ENCODE measurements at places on chromosomes 6 and 20.

DNA sequence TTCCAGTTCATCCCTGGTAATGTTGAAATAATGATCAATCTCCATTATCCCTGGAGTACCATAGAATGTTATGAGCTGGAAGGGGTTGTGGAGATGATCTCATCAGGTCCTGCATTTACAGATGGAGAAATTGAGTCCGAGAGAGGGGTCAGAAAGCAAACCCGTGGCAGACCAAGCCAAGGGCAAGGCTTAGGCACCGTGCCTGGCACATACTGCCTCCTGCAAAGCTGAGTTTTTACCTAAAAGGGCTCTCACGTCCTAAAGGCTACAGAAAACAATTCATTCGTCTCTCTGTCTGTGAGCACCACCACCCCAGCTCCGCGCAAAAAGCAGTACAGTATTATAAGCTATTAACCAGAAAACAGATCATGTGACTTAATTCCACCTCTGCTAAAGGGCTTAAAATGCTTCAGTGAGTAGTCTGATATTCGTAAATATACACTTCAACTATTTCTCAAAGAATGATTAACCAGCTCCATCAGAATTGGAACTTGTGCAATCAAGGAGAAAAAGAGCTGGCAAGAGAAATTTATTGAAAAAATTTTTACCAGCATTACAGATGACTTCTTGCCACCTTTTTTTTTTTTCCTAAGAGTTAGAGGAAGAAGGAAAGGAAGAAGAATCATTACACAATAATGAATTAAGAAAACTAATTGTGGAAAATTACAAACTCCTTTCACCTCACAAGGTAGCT is 3.4 kb upstream of the PARD6B start:
- no peak for DNase-seq

DNA sequence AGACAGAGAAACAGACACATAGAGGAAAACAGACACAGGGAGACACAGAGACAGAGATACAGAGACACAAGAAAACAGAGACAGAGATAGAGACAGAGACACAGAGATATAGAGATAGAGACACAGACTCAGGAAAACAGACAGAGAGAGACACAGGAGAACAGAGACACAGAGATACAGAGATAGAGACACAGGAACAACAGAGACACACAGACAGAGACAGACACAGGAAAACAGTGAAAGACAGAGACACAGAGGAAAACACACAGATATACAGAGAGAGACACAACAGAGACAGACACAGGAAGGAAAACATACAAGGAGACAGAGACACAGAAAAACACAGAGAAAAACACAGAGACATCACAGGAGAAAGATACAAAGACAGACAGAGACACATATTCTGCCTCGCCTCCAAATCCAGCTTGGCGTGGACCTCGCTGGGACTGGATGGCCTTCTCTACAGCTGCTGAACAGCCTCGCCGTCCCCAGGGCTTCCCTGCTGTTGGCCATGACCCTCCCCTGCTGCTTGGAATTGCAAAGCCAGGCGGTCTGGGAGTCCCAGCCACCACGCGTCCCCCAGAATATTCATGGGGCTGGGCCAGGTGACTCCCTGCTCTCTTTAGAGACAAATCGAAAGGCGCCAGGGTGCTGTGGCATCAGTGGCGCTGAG is 36.8 kb downstream of the NTSR1 start:
- no peak for DNase-seq

DNA sequence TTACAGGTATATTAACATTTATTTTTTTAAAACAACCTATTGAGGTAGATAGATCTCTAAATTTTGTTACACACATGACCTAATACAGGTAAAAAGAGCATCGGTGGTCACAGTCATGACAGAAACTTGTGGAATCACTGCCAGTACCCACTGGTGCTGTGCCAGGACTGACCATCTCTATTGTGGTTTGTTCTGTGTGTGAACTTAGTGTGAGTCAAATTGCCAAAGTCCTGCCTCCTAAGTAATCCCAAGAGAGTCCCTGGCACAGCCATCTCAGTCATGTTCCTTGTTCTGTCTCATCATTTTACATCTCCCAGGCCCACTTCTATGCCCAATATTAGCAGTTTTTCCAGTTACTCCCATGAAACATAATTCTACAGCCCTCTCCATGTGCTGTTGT is 21.4 kb downstream of the GSTA2 start:
- no peak for DNase-seq

DNA sequence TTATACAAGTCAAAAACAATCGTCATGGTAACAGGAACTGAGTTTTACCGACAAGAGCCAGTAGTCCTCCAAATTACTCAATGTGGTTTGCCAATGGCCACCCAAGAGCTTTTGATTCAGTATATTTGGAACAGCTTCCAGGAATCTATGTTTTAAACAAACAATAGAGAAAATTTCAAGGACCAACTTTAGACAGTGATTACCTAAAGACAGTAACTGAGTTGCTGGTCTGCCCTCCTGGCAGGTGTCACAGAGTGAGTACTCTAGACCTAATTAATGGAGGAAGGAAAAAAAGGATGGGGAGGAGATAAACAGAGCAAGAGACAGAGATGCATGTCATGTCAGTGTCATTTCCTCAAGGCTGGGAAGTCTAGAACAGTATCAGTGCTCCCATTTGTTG is 361.3 kb upstream of the BTBD3 start:
- DNase-seq: no peak

DNA sequence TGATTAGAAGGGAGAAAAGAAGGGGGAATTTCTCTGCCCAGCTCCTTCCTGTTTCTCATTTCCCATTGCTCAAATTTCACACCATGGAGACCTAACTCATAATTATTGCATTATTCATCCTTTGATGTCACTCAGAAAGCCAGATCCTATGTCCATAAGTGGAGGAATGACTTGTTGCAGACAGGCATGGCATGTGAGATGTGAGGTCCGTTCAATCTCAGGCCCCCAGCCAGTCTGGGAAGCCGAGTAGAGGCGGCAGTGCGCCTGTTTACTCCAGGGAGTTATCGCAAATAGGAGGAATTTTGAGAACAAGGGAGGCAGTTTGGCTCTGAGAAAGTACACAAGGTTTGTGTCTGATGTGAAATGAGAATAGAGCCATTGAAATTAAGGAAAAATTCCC is 26.9 kb upstream of the MOCS1 start:
- no peak for DNase-seq

GRCh38 chr20:48100483-48100882 is 315.2 kb upstream of the SULF2 start:
- DNase-seq: no peak

DNA sequence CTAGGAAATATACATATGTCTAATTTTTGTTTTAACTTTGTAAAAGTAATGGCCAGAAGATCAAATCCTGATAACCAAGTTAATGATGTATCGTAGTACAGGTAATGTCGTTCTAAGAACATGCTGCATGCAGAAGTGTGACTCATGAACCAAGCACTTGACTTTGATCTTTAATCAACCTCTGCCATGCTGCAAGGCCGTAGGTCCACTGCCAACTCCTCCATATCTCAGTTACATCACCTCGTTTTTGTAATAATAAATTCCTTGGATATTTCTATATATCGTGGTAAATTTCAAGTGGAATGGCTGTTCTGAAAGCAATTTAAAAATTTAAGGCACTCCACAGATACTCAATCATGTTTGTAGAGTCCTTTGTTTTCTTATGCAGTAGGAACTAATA is 771.7 kb downstream of the EPHA7 start:
- no peak for DNase-seq

DNA sequence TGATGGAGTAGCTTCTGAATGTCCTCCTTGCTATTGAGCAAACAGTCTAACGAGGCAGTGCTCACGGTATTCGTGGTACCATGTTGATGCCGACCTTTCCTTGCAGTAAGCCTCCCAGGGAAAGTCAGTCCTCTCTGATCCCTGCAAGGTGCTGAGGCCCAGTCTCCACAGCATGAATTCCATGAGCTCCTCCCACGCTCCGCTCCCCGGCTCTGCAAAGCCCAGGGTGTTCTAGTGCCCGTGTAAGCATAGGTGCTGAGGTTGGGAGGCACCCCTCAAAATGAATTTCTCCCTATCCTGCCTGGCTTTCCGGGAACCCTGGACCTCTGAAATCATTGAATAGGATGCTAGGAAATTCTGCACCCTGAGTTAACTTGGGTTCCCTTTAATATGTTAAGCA is 251.0 kb downstream of the TAF4 start:
- no peak for DNase-seq

DNA sequence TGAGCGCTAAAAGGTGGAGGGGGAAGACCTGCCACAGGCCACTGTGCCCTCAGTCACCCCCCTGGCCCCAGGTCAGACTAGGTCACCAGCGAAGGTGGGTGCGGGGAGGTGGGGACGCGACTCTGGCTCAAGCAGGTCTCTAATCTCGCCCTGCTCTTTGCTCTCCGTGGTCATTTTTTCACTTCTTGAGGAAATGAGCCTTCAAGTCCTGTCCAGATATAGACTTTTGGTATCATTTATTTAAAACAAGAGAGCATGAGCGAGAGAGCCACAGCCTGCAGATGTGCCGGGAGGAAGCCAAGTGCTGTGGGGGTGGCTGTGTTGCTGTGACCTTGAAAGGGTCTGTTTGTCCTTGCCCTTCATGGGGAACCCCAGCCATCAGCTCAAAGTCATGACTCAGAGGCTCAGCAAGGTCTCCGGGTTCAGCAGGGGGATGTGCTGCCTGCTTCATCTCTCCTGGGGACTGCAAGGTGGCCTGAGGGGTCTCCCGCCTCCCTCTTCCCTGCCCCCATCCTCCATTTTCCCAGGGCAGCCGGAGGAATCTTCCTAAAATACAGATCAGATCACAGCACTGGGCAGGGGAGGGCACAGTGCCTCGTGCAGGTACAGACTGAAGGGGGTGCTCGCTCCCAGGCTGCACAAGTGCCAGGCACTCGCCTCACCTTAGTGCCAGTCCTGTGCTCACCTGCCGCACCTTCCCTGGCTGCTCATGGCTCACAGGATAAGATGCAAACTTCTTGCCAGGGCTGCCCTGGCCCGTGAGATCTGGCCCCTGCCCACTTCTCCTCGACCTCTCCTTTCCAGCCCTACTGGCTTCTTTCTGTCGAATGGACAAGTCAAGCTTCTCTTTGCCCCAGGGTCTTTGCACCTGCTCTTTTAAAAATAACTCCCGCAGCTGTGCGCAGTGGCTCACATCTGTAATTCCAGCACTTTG is 26.5 kb downstream of the SULF2 start:
- DNase-seq: no peak

DNA sequence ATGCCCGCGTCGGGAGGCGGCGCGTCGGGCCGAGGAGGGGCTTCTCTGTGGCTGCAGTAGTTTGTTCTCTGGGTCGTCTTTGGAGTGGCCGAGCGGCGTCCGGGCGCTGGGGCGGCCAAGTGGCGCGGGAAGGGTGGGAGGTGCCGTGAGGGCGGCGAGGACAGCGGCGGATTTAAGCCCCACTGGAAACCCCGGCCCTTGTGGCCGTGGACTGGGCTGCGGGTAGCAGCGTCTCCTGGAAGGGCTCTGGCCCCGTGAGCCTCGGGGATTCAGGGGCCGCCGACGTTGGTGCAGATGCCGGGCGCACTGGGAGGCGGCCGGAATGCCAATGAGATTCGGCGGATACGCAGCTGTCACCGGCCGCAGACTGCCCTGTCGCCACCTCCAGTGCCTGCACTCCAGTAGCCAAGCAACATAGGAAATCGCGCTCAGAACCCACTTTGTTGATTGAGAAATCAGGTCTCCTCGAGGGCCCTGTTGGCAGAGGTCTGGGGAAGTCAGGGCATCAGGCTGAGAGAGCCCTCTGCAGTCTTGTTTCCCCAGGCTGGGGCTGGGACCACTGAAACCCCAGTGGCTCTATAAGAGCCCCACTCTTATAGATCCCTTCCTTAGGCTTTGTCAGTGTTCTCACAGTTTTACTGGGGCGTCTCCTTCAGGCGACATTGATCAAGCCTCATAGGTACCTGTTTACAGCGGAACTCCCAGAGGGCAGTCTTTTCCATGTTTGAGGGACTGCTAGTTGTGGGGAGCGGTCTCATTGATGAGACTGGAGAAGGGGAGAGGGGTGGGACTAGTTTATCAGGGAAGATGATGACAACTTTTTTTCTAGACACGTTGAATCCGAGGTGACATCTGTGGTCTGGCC is 642 bp downstream of the GZF1 start:
- no peak for DNase-seq

- DNase-seq: no peak
Observed at GRCh38 chr20:3980260-3981131, 34.9 kb downstream of the RNF24 start.

- no peak for DNase-seq
Observed at GRCh38 chr6:53869964-53870363, 75.2 kb downstream of the LRRC1 start.

DNA sequence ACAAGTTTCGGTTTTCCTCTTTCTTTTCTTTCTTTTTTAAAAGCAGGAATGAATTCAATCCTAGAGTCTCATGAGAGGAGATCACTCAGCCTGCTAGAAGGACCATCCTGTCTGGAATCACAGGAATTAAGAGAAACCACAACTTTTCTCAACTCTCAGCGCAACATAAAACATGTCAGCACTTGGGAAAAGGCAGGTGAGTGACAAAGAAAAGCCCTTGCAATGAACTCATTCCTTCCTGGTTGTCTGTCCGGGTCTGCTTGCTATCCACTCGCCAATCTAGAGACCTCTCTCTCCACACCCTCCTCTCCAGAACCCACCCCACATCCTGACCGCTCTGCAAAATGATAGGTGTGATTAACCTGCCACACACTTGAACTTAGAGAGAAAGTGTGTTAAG is 253.8 kb downstream of the LY86 start:
- DNase-seq: no peak

DNA sequence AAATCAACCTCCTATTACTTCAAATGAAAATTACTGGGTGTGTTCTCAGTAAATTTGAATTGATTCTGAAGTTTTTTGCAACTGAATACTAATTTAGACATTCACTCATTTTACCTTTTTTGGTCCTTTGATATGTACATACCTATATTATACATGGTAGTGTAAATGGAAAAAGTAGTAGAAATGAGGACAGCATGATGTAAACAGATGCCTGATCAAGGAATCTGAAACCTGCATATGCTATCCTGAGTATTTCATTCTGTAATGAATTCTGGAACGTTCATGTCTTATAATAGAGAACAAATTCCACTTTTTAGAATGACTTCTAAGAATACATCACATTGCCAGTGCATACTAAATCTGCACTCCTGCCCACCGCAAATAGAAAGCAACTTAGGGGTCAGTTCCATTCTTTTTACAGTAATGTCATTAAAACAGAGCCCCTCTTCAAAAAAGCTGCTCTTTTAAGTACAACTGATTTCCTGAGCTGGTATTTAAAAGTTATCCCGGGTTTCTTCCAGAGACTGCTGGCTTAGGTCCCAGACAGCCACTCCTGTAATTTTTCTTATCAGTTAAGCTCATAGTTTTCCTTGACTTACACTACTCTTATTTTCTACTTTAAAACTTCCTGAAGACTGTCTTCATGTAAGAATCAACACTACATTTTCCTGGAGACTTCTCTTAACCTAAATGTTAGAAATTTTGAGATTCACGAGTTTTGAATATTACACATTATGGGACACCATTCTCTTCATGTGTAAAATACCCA is 48.4 kb downstream of the MAP3K7 start:
- no peak for DNase-seq

DNA sequence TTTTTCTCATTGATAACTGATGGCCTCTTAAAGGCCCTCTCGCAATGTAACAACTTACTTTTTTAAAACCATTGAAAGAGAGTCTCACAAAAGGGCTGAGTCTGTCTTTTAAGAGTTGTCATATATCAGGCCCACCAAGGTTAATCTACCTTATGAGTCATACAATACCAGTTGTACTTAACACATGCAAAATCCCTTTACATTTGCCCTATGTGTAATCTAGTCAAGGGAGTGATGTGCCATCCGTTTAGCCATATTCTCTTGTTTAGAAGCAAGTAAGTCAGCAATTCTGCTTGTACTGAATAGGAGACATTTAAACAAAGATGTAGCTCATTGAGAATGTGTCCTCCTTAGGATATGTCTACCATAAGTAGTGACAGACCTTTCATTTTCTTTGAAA is 143.7 kb downstream of the TENT5A start:
- no peak for DNase-seq

- DNase-seq: no peak
Observed at GRCh38 chr6:36788768-36789167, 50.5 kb downstream of the CPNE5 start.
